ENCODE measurements at places on chromosomes 3 and 15.

DNA sequence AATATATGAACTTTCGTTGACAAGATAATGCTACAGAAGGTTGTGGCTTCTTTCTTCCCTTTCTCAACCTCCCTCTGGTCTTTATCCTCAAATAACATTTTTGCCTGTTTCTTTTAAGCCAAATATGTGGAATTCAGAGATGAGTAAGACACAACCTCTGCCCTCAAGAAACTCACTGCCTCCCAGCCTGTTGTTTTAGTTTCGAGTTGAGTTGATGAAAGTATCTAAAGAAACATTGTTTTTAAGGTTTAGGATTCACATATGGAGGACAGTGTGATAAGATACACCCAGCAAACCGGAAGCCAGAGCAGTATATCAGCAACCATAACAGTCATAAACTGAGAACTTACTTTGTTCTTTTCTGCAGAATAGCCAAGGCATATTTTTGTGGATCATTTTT is 218.6 kb downstream of the THSD4 start:
- no peak for DNase-seq

DNA sequence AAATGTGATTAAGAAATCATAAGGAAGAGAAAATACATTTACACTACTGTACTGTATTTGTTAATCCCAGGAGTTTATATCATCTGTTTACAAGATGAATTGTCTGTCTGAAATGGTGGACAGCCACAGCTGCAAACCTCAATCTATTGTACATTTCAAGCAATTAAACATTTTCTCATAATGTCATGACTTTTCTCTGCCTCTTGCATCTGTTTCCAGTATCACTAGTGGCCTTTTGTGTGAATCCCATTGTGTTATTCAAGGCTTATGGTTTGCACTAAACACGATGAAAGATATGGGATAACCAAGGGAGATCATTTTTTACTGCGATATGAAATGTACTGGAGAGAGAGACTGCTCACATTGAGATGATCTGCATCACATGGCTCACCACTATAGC is 200.2 kb upstream of the LRRN1 start:
- DNase-seq, result no peak

GRCh38 chr15:84856731-84857417 is 27.6 kb upstream of the SLC28A1 start:
- DNase-seq, result no peak

DNA sequence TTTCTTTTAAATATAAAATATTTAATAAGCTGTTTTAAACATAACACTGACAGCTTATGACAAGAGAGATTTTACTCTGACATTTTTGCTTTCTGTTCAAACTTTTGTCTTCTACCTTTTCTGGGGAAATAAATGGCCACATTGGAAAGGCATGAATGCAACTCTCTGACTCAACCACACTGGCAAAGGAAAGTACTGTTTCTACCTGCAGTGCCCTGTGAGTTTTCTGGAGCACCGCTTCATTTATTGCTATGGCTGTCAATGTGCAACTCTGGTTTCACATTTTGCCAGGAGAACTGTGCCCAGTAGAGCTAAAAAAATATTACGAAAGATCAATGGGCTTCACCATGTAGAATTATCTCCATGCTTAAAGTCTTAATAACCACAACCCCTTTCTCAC is 15.1 kb downstream of the PDZRN3 start:
- no peak for DNase-seq

GRCh38 chr15:84391191-84391590 is 155.6 kb downstream of the GOLGA6L4 start:
- no peak for DNase-seq

GRCh38 chr15:101528917-101529299 is 39.4 kb upstream of the PCSK6 start:
- DNase-seq, result no peak

GRCh38 chr3:23308986-23309625 is 106.0 kb downstream of the UBE2E2 start:
- DNase-seq, result no peak

GRCh38 chr3:71288269-71288930 is 295.1 kb downstream of the FOXP1 start:
- DNase-seq, result no peak

DNA sequence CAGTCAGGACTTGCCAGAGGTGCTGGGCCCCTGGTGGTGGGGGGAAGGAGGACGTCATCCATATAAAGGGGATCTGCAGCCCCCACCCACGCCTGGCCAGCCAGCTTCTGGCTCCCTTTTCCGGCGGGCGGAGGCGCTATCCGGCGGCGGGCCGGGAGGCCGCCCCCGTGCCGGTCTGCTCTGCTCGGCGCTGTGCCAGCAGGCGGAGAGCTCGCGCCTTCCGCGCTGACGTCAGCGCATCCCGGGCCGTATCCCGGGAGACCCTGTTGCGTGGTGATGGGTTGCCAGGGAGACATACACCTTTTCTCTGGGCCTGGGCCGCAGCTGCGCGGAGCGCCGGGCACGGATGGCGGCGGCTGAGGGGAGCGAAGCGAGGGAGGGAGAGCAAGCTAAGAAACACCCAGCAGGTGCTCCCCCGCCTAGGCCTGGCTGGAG is 1.1 kb downstream of the FAM131A start:
- no peak for DNase-seq

GRCh38 chr3:110788794-110789193 is 282.8 kb upstream of the NECTIN3 start:
- DNase-seq, result no peak

- DNase-seq, result no peak
Observed at GRCh38 chr3:37124435-37124834, 49.9 kb downstream of the LRRFIP2 start.

GRCh38 chr3:129068291-129068886 is 7.8 kb downstream of the GP9 start:
- DNase-seq, result no peak

- DNase-seq, result no peak
Observed at GRCh38 chr15:61157933-61158332, 71.2 kb downstream of the RORA start.

GRCh38 chr3:66985336-66985920 is 12.7 kb upstream of the KBTBD8 start:
- no peak for DNase-seq

GRCh38 chr3:14262212-14262611 is 83.6 kb downstream of the LSM3 start:
- DNase-seq, result no peak

DNA sequence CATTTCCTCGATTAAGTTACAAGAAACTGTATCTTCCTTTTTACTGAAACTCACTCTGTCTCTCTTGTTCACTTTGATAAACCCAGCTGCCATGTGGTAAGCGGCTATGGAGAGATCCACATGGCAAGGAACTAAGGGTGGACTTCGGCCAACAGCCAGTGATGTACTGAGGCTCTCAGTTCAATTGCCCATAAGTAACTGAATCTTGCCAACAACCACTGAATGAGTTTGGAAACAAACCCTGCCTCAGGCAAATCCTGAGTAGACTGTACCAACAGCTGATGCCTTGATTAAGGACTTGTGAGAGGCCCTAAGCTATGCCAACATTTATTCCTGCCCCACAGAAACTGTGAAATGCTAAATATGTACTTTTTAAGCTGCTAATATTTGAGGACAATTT is 433.5 kb downstream of the PLOD2 start:
- DNase-seq, result no peak

DNA sequence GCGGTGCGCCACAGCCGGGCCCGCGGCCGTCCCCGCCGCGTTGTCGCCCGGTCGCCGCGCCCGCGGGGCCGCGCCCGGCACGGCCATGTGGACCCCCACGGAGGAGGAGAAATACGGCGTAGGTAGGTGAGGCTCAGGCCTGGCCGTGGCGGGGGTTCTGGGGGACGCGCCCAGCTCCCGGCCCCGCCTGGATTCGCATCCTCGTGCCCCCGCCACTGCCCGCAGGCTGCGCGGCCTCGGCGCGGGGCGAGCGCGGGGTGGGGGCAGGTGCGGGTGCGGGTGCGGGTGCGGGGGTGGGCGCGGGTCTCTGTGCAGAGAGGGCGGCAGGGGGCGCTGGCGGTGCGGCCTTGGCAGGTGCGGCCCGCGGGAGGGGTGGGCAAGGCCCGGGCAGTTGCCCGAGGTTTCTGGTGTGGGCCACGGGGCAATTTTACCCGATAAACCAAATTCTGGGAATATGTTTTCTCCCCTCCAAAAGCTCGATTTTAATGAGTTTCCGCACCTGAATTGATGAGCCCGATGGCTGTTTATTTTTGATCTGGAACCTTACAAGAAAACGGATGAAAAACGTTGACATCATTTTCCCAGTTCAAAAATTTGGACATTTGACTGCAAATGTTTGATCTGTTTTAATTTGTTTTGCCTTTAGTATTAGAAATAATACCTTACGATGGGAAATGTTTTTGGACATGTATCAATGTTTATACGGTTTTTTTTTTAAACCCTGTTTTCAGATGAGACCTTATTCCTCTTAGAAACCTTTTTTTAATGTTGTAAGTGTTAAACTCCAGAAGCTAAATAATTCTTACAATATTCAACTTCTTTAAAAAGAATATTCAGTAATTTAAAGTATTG is 678 bp downstream of the DOCK3 start:
- peak; percentile 48 for DNase-seq

DNA sequence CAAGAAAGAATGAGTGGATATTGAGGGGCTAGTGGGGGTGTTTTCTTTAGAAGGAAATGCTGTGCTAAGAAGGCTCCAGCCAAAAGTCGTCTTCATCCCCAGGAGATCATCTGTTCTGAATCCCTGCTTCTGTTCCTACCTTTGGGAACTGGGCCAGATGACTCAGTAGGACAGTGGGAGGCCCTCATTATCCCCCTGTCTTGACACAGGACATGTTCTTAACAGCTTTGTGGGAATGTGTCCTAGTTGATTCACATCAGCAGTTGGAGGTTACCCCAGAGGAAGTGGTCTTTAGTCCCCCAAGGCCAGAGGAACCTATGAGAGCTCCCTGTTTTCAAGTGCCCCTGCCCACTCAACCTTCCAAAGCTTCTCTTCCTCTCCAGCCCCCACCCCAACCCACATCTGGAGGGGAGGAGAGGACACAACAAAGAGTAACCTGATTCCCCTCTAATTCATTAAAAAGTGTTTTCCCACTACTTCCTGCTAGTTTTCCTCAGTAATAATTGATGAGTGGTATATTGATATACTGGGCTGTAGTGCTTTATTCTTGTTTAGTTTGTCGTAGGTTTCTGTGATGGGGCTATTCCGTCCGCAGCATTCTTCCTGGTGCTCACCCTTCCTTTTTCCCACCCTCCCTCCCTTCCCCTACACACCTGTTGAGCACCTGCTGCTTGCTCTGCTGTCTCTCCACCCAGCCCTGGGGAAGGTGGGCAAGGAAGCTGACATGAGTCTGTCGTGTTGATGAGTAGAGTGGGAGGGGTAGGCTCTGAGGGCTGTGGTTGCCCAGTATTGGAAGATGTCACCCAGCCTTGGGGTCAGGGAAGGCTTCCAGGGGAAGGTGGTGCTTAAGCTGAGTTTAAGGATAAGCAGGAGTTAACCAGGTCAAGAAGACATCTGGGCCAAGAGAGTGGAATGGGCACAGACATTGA is 9.3 kb downstream of the PXYLP1 start:
- DNase-seq, result no peak

- no peak for DNase-seq
Observed at GRCh38 chr15:65839354-65839901, 29.9 kb upstream of the RAB11A start.

DNA sequence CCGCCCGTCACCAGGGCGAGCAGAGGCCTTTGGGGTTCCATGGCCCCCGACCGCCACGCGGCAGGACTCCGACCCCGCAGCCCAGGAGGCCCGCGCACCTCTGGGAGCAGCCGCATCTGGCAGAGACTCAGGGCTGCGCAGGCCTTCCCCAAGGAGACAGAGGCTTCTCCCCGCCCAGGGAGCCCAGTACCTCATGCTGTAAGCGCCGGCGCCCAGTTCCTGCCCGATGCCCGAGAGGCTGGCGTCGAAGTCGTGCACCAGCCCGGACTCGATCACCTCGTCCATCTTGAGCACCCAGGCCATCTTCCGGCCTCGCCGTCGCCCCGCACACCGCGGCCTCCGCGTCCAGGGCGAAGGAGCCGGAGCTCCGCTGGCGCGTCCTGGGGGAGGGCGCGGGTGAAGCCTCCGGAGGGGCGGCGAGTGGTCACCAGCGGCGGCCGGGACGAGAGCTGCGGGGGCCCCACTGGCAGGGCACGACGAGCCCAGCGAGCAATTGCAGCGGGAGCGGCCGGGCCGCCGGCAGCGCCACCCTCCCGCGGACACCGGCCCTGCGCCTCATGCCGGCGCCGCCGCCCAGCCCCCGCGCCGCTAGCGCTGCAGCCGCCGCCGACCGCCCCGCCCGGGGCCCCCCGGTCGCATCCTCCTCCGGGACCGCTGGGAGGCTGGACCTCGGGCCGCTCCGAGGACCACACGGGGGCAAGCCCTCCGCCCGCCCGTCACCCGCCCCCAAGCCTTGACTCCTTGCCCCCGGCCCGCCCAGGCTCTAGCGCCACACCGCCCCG is 468 bp downstream of the UBP1 start:
- DNase-seq, result no peak

- no peak for DNase-seq
Observed at GRCh38 chr3:77786216-77786615, 746.3 kb downstream of the ROBO2 start.

GRCh38 chr15:80462836-80463512 is 58.8 kb downstream of the ARNT2 start:
- DNase-seq, result no peak

- DNase-seq, result no peak
Observed at GRCh38 chr3:191795196-191795595, 334.2 kb downstream of the PYDC2 start.

- no peak for DNase-seq
Observed at GRCh38 chr15:54197995-54198394, 219.8 kb downstream of the UNC13C start.

- no peak for DNase-seq
Observed at GRCh38 chr3:187985647-187986046, 168.3 kb upstream of the LPP start.

DNA sequence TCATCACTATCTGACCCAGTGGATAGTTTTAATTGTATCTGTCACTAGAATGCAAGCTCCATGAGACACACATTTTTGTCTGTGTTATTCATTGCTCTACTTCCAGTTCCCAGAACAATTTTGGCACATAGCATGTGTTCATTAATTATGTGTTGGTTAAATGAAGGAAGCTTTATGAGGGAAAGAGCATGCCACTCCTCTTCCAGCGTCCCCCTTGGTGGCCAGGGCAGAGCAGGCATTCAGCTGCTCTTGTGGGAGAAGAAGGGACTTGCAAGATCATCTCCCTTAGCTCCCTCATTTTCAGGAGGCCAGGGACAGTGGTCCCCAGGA is 489 bp upstream of the GALNT15 start:
- DNase-seq, result no peak

DNA sequence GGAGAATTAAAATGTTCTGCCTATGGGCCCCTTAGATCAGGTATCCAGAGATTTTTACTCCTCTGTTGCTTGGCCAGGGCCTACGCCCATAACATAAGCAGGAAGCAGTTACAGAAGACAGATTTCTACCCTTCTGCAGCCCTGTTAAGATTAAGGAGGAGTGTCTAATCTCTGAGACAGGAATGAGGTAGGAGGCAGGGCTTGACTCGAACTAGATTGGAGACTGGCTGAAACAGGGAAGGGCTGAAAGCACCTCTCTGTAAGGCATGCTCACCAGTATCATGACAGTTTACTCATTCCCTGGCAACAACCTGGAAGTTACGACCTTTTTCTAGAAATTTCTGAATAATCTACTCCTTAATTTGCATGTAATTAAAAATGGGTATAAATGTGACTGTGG is 16.7 kb downstream of the PLA2G4D start:
- no peak for DNase-seq
